HFF-Myc (cell line): ENCODE measurements at places on chromosomes 4 and X.
A peak's percentile ranks its signal among the peaks of the same experiment; 100 is the strongest.

- no peak for DNase-seq
Measured at GRCh38 chr4:54271464-54271863, 42.4 kb downstream of the PDGFRA start.

GRCh38 chr4:9927341-9928007 lies 93.8 kb downstream of the SLC2A9 start:
- no peak for DNase-seq

DNA sequence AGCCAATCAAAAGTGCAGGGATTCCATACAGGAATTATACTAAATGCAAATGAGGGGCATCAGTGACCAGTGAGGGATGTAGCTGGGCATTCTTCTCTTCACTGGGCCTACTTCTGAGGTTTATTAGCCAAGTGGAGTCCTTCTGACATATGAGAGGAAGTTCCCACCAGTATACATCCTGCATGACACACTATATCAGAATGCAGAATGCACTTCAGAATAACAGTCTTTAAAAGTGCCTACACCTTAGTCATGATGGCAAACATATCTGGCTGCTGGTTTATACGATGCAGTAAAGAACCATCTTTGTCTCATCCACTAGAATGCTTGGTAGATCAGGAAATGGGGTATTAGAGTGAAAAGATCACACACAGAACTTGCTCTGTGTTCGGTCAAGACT lies 180.3 kb upstream of the PPARGC1A start:
- DNase-seq = peak; percentile 69

- no peak for DNase-seq
Measured at GRCh38 chr4:66178906-66179305, 508.6 kb upstream of the EPHA5 start.

- DNase-seq = no peak
Measured at GRCh38 chr4:14985161-14985560, 17.1 kb upstream of the CPEB2 start.

DNA sequence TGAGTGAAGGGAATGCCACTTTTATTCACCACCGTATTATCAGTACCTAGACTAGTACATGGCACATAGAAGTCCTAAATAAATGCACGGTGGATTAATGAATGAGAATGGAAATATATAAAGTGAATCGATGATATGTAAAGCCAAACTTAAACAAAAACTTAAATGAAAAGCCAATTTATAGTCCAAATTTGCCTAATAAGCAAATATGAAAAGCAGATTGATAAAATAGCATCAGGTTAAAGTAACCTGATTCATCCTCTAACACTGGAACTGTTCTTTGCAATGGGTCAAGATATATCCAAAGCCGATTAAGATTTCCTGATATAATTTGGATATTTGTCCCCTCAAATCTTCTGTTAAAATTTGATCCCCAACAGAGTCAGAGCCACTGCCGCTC lies 66.9 kb upstream of the MAGEB10 start:
- no peak for DNase-seq

DNA sequence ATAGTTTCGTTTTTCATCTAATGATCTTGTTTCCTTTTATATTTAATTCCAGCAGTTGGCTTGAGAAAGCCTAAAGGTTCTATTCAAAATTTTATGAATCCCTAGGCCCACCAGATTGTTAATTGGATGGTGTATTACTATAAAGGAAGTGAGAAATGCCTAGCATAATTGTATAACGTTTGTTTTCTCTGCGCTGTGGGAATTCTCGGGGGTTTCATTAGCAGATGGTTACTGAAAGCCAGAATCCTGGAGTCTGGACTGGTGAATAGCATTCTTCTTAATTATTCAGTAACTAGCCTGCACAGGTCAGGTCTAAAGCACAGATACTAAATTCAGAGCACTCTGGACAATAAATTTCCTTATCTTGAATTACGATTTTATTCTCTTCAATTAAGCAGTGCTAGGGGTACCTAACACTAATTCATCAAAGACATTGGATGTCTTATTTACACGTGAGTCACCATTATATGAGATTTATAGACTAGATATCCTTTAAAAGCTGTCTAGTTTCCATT lies 459.4 kb downstream of the DTHD1 start:
- DNase-seq = no peak

DNA sequence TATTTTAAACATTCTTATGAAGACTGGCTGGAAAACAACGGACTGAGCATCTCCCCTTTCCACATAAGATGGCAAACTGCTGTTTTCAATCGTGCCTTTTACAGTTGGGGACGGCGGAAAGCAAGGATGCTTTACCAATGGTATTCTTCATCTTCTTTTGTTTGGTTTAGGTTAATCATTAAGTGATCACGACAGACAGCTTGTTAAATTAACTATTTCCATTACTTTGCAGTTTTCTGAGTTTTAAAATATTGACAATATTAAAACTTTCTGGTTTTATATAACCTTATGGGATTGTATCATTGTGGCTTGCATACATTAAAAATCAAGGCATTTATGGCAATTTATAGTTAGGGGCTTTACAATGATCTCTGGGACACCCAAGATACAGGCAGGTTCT lies 3.8 kb downstream of the MBTPS2 start:
- DNase-seq = no peak

DNA sequence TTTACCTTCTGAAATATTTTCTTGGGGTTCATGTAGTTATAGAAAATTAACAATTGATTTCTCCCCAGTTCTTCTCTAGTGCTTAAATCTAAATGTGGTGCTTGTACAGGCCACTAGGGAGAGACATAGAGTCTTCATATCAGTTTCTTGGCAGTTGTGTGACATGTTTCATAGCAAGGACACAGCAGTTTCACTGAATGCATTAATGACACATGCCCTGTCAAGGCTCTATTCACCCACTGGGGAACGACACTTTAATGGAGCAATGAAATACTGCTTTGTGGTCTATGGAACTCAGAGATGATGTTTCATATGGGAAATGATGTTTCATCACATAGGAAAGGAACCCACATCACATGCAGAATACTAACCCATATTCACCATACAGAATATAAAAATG lies 2.8 kb downstream of the VEGFC start:
- peak; percentile 87 for DNase-seq

- no peak for DNase-seq
Measured at GRCh38 chr4:117971403-117971802, 62.9 kb upstream of the NDST3 start.

DNA sequence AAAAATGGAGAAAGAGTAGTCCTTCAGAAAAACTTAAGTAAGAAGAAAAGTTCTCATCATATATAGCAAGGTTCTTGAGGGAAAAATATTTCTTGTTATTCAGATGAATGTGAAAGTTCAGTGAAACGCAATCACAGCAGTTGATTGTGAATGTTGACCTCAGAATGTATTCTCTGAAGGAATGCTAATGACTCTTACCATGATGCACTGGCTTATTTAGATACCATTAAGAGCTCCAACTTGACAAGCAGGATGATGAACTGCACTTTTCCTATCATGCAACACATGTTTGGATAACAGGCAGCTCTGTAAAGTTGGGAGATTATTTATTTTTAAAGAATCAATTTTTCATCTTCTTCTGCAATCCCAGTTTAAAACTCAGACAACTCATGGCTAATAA lies 115.5 kb upstream of the MYOZ2 start:
- no peak for DNase-seq

DNA sequence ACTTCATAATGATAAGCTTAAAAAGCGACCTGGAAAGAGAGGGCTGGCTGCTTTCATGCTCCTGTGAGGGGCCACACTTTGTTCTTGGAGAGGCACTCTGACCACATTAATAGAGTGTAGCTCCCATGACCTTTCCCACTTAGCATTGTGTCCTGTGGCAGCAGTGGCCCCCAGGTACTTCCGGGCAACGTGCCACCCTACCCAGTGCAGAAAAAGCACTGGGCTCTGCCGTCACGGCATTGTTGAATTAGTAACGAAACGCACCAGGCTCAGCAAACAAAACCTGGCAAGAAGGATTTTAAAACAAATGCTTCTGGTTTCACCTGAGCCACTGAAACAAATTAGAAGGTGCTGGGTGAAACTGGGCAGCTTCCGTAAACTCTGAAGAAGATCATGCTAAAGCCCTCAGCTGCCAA lies 5.4 kb upstream of the SORBS2 start:
- DNase-seq = no peak

- DNase-seq = no peak
Measured at GRCh38 chr4:6278801-6279197, 9.1 kb downstream of the WFS1 start.

DNA sequence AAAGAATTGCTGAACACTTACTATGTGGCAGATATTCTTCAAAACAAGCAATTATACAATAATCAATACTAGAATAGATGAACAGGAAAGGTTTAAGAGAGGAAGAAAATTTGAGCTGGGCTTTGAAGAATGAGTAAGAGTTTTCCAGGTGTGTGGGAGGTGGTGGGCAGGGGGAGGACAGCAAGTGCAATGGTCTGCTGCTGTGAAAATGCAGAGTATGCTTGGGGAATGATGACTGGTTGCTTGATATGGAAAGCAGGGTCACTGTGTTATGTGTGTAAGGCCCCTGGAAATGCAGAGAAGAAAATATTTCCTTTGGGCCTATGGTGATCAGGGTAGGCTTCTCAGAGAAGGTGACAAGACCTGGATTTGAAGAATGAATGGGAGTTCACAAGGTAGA lies 300.3 kb downstream of the CAMK2D start:
- DNase-seq = no peak

DNA sequence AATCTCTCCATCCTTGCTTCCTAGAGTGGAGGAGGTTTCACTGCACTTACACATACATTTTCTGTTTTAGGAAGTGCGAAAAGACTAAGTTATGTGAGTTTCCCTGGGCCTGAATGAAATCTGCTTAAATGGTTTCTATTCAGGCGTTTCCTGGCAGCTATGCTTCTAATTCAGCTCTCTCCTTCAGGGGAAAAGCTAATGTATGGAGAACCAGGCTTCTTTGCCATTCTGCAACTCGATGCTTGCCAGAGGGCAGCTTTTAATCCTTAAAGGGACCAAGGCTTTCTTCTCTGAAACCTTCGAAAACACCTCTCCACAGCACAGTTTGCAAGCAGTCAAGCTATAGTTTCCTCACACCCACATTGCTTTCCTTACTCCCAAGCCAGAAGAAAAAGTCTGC lies 89.5 kb upstream of the ARX start:
- no peak for DNase-seq

- DNase-seq = no peak
Measured at GRCh38 chrX:26376037-26376708, 160.2 kb downstream of the MAGEB5 start.

- no peak for DNase-seq
Measured at GRCh38 chr4:48904541-48905142, 1.9 kb downstream of the OCIAD2 start.

DNA sequence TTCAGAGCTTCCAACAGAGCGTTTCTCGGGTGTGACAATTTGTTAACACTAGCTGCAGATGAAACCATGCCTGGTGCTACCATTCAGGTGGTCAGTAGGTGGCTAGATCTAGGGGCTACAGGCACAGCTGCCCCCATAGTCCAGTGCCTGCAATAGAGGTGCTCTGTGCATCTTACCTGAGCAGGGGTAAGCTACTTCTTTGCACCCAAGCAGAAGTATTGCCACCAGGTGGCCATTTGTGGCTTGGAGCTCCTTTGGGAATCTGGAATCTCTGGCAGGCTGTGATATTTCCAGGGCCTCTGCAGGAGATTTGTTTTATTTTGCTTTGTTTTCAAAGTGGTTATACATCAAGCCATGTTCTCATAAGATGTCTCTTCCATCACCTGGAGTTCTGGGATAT lies 170.7 kb upstream of the PUDP start:
- DNase-seq = no peak

DNA sequence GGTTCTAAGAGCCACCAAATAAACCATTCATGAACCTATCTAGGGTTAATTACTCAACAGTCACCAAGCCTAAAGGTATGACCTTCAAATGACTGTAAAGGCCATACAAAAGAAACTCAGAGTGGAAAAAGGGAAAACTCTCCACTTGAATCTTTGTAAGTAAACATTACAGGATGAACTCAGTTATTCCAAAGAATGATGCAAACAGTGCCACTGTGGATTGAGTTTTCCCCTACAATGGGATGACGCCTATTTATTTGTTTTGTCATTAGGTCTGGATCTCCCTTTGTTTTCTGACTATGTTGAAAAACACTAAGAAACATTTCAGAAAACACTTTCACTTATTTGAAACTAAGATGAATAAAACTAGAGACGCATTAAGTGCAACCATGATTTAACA lies 12.7 kb downstream of the NUDT6 start:
- no peak for DNase-seq

DNA sequence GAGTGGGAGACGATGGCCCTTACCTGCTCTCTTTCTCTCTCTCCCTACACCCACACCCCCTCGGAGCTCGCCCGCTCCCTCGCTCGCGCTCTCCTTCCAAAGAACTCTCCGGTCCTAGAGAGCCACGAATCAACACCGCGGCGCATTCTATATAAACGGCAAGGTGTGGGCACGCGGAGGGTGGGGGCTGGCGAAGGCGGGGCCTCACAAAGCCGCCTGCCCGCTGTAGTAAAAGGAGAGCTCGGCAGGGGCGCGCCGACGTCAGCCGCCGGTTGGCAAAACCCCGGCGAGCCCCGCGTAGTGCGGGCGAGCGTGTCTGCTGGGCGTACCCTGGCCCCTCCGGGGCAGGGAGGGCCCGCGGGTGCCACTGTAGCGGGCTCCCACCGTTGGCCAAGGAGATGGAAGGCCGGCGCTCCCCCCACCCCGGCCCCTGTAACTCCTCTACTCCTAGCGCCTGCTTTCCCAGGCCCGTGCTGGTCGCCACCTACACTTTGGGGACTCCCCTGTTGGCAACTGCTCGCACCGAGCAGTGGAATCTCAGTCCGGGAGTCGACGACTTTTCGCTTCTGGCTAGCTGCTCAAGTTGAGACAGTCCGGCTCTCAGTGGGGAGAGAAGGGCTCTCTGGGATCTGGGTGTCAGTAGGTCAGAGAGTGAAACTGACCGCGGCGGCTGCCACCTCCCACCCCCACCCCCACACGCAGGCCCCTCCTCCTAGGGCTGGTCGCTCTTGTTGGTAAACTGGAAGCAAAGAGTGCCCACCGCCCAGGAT lies 325.5 kb upstream of the F9 start:
- DNase-seq = no peak

GRCh38 chr4:82419451-82419850 lies 10.8 kb downstream of the HNRNPDL start:
- no peak for DNase-seq

GRCh38 chr4:91837608-91838029 lies 466.1 kb upstream of the GRID2 start:
- no peak for DNase-seq

- no peak for DNase-seq
Measured at GRCh38 chrX:68838571-68838910, 9.7 kb downstream of the EFNB1 start.
